Stimulated activated CD8-positive, alpha-beta memory T cell treated with anti-CD3 and anti-CD28 coated beads, Interleukin-7, amount 100 ng/mL, for 4 hours (primary cell): ENCODE measurements at places on chromosomes 11 and 22.

DNA sequence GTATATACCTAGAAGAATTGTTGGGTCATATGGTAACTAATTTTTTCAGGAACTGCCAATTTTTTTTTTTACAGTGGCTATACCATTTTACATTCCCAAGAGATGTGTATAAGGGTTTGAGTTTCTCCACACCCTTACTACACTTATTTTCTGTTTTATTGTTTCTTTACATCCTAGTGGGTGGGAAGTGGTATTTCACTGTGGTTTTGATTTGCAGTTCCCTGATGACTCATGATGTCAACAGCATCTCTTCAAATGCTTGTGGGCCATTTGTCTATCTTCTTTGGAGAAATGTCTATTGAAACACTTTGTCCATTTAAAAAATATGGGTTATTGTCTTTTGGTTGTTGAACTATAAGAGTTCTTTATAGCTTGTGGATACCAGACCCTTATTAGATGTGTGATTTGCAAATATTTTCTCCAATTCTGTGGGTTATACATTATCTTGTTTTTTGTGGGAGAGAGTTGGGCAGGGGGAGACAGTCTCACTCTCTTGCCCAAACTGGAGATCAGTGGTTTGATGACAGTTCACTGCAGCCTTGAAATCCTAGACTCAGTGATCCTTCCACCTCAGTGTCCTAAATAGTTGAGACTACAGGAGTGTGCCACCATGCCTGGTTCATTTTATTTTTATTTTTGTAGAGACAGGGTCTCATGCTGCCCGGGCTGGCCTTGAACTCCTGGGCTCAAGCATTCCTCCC, 30.3 kb upstream of the PISD start:
- DNase-seq = no peak

DNA sequence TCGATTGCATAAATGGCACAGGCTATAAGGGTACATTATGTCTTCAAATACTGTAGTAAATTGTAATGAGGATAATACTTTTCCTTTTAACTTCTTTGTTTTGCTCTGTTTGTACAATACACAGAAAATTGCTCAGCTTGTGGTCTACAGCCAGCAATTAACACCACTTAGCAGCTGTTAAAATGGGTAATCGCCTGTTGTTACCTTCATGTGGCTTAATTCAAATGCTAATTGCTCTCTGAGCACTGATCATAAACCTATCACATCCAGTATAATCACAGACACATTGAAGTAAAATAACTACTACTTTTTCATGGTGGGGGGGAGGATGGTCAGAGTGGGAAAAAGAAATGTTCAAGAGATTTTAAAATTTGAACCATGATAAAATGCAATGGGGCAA, 1164.1 kb upstream of the CNTN5 start:
- no peak for DNase-seq

GRCh38 chr11:64314805-64315561, 2.4 kb downstream of the TRMT112 start:
- DNase-seq = no peak

- DNase-seq = no peak
These were observed 882 bp upstream of the MAP4K2 start for GRCh38 chr11:64803846-64804345.

DNA sequence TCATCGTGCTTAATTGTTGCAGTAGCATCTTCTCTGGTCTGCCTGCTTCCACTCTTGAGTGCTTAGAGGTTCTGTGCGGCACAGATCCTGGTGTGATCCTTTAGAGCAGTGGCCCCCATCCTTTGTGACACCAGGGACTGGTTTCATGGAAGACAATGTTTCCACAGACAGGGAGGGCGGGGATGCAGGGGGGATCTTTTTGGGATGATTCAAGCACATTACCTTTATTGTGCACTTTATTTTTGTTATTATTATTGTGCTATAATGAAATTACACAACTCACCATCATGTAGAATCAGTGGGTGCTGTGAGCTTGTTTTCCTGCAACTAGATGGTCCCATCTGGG, 76.8 kb upstream of the SHANK2 start:
- DNase-seq = no peak

- DNase-seq = no peak
These were observed 75.3 kb downstream of the CD44 start for GRCh38 chr11:35214226-35214770.

- DNase-seq = no peak
These were observed 187.4 kb downstream of the MN1 start for GRCh38 chr22:27614006-27614649.

DNA sequence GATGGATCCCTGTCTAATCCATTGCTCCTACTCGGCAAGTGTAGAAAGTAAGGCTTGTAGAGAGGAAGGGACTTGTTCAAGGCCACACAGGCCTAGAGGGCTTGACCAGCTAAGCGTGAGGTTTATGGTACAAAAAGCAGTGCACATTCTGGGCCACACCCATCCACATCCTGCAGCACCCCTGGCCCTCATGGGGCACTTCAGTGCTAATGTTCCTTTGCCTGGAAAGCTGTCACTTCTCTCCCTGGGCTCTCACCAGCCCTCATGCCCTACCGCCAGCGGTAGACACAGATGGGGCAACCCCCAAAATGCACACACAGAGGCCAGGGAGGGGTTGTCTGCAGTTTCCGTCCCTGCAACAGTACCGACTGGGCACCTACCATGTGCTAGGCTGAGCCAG, 7.1 kb upstream of the MGAT3 start:
- no peak for DNase-seq

DNA sequence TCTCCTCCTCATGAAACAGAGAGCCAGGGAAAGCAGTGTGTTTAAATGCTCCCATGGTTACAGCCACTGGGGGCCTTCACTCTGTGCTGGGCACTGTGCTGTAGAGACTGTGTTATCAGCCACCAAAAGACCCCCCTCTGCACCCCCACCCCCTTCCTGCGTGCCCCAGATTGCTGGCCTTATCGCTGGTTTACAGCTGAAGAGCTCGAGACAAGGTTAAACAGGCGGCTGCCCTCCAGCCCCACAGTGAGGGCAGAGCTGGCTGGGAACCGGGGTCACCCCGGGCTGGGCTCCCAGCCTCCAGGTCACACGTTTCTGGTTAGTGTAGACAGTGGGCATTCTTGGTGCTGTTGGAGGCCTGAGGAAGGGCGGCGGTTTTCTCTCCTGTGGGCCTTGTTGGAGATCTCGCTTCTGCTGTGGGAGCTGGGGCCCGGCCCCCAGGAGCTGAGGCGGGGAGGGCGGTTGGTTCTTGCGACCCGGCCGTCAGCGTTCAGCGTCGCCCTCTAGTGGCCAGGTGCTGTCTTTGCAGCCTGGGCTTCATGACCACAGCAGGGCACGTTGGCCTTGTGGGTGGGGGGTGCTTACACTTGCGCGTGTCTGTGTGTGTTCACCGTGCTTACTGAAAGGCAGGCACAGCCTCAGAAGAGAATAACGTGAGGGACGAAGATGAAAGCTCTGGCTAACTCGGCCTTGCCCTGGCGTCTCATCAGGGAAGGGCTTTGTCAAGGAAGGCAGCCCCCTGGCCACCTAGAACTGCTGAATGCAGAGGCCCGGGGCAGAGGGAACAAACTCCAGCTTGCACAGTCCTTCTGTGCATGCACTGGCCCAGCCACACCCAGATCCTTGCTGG, 40.8 kb downstream of the TBC1D22A start:
- DNase-seq = peak; percentile 44

DNA sequence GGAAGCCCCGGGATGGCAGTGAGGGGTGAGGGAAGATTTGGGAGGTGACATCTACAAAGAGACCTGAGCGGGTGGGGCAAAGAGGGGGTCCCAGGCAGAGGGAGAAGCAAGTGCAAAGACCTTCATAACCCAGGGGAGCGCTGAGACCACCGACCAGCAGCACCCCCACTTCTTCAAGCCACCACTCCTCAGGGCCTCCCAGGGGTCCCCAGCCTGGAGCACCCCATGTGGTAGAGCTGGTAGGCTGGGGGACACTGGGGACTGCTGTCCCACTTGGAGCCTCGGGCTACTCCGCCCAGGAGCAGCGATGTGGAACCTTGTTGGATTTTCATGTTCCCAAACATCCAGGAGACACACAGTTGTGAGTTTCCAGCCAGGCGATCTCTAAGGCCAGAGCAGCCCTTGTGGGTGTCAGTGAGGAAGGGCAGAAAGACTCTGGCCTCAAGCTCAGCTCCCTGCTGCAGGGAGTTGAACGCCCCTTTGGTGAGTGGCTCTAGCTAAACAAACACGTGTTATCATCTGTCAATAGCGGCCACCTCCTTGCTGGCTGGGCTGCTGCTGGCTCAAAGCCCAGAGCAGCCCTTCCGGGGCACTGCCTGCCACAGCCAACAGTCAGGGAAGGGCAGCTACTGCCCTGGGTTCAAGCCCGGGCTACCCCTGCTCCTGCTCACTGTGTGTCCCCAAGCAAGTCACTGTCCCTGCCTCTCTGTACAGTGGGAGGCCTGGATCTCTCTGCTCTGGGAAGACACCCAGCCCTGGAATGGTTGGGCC, 25.7 kb upstream of the CHKA start:
- DNase-seq = no peak

DNA sequence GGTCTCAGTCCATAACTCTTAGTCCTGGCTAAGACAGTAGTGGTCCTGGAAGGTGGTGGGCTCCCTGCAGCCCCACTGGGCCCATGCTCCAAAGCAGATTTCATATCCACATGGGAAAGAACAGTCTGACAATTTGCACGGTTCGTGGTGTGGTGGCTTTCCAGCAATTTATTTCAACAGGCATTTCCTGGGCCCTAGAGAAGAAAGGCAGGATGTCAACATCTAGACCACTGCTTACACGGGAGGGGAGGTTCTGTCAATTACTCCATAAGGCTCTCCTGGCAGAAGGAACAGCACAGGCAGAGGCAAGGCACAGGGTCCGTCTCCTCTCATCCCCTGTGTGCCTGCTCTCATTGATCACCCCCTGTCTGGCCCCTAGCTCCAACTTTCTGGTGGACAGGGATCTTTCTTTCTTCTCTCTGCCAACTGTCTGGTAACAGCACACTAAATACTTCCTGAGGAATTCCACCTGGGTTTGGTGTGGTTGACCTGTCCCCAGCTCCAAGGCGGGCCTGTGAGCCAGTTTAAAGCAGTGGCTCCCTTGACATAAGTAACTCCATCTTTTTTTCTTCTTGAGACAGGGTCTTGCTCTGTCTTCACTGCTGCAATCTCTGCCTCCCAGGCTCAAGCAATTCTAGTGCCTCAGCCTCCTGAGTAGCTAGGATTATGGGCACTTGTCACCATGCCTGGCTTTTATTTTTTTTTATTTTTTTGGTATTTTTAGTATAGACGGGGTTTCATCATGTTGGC, 5.1 kb upstream of the A4GALT start:
- DNase-seq = no peak

DNA sequence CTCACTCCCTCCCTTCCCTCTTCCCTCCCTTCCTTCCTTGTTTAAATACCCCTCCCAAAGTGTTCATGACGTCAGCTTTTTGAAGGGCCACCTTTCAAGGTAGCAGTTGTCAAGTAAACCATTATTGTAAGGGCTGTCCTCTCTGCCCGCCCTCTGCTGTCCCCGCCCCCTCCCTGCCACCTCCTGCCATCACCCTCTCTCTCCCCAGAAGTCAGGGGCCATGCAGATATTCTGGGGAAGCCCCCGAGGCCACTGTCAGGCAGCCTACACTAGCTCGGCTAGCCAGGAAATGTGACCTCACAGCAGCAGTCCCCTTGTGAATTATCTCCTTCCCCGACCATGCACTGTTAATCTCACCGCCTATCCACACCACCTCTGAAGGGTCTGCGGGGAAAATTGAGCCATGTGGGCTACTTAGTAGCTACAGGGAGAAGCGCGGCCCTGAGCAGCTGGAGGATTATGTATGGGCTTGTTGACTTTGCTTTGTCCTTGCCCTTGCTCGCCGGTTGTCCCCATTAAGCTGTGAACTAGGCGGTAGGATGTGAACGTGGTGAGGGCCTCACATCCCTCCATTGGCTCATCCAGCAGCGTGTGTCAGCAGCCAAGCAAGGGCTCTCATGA, 42.1 kb upstream of the ATXN10 start:
- DNase-seq = no peak

DNA sequence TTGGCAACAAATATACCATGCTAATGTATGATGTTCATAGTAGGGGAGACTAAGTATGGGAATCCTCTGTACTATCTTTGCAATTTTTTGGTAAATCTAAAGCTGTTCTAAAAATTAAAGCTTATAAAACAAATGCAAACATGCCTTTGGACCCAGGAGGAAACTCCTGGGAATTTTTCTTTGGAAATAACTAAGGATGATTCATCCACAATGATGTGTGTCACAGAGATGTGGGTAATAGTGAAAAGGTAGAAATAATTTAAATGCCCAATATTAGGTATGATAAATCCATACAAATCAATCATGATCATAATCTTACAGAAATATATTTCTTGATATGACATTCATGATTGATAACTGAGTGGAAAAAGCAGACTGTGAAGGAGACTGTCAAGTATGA, 135.8 kb downstream of the TRIM44 start:
- DNase-seq = no peak

DNA sequence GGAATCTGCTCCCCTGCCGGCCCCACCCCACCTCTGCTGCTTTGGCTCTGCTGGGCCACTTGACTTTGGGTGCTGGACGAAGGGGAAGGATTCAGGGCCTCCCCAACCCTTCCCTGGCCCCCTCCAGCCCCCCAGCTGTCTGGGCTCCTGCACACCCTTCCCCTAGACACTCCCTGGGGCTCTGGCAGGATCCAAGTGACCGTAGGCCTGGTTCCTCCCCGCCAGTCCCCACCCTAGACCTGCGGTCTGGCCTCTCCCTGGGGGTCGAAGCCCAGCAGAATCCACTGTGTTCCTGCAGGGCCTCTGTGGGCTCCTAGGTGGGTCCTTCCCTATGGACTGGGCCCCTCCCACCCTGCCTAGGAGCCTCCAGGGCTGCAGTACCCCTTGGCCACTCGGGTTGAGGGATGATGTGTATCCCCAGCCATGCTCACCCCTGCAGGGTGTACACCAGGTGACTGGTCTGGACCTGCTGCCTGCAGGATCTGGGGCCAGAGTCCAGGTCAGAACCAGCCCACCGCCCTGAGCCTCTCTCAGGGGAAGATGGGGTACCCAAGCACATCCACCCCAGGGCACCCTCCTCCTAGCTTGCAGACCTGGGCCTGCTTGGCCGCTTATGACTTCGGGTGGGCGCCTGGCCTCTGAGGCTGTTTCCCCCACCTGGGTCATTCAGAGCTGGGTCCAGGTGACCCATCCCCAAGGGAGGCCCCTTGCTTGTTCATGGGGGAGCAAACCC, 5.6 kb downstream of the PIM3 start:
- no peak for DNase-seq

- DNase-seq = no peak
These were observed 14.5 kb upstream of the GAB2 start for GRCh38 chr11:78432058-78432515.

GRCh38 chr11:20056109-20056949, 103.9 kb downstream of the DBX1 start:
- DNase-seq = no peak
